T-helper 2 cell (primary cell): ENCODE measurements at places on chromosomes 11 and 22.

DNA sequence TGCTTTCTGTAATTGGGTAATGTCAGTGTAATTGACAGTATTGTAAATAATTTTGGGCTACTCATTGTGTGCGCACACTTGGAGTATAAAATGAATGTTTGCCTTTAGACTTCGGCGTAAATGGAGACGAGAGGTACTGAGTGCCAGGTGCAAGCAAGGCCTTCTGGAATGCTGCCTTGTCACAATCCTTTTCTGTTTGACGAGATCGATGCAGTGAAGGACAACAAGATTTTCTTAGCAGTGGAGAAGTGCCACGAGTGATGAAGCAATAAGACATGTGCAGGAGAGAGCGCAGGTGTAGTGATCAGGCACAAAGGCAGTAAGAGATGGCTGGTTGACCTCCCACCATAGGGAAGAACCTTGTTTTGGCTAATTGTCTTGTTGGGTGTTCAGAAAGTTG lies 67.5 kb downstream of the DDX10 start:
- DNase-seq, result no peak

DNA sequence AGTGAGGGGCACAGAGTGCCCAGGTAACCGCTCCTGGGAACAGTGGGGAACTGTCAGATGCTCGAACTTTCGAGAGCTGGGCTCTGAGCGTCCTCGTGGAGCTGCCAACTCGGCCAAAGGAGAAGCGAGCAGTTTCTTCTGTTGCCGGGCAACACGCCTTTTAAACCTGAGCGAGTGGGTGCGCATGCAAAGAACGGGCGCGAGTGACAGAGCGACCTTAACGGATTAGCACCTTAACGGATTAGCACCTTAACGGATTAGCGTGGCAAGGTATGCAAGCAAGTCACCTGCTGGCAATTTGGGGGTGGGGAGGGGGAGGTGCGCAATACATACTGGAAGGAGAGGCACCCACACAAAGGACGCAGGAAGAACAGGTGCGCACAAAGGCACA lies 61.8 kb upstream of the PRODH start:
- no peak for DNase-seq

DNA sequence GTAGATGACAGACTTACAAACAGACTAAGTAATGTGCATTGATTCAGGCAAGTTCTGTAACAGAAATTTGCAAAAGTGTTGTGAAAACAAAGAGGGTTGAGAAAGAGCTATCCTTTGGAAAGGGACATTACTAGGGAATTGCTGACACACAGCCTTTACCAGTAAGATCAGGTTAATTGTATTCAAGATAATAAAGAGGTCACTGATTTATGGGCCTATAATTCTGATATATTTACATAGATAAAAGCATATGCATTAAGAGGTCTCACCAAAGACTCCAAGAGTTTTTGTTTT lies 138.7 kb downstream of the MAML2 start:
- no peak for DNase-seq

GRCh38 chr11:15227011-15227410 lies 112.3 kb downstream of the INSC start:
- DNase-seq, result no peak

GRCh38 chr22:42685941-42686653 lies 34.6 kb downstream of the A4GALT start:
- DNase-seq, result no peak

GRCh38 chr22:44431256-44431655 lies 66.8 kb downstream of the RTL6 start:
- no peak for DNase-seq
